ENCODE measurements at places on chromosomes 16 and 17.
A peak's percentile ranks its signal among the peaks of the same experiment; 100 is the strongest.

GRCh38 chr16:20568404-20568803, 7.8 kb downstream of the ACSM2B start:
- no peak for DNase-seq

DNA sequence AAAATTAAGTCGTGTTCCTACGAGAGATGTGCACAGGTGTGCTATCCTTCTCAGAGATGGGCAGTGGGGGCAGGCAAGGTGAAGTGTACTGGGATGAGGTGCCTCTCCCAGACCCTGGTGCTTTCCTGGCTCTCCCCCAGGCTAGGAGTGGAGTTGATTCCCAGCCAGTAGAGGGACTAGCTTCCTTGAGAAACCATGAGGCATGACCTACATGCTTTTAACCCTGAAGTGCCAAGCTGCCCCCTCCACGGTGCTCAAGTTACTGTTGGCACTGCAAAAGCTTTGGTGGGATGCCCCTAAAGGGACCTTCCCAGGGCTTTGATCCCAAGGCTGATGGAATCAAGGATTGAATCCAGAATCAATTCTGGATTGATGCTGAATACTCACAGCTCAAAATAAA, 47.0 kb upstream of the SREBF1 start:
- DNase-seq: no peak

GRCh38 chr16:53713403-53714204, 9.6 kb downstream of the FTO start:
- no peak for DNase-seq

- DNase-seq: no peak
These were observed 158.6 kb downstream of the C16orf78 start for GRCh38 chr16:49531931-49532840.

DNA sequence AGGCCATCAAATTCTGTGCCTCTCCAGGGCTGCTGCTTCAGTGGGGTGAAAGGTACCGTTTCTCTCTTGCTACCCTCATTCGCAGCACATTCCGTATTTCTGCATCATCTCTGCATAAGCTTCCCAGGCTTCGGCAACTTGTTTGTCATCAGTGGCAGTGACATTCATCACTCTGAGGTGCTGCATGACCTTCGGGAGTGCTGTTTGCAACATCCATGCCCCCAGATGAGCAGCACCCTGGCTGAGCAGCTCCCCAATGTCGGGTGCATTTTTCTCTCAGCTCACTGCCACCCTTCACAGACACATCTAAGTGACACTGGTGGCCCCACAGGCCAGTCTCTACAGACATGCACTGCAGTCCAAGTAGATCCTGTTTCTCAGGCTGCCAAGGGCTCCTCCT, 3.8 kb downstream of the CREBBP start:
- no peak for DNase-seq

DNA sequence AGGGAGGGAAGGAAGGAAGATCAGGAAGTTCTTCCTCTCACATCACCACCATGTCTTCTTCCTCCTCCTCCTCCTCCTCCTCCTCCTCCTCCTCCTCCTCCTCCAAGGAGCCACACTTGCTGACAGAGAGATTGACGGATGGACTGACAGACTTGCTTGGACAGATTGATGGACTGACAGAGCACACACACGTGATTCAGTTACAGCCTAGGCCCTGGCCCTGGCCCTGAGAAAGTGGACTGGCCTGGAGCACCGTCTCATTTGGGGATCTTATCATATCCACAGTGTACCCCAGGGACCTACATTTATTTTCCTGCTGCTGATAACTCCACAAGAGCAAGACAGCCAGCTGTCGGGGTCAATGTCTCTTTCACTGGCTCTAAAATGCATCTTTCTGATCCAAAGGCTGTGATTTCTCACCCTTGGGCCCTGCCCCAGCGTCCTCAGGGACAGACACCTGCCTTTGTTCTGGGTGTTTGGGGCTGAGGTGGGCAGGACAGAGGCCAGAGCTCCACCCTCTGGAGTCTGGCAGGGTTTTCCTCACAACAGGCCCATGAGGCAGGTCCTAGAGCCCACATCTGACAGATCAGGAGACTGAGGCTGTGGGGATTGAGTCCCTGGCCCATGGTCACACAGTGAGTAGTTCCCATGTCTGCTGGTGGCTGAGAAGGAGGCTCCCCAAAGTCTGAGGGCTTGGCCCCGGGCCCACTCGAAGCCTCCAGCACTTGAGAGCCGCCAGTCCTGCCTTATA, 2.3 kb upstream of the P2RX1 start:
- no peak for DNase-seq

- peak; percentile 56 for DNase-seq
These were observed 787 bp downstream of the NT5C start for GRCh38 chr17:75130632-75131277.
